ENCODE measurements at places on chromosomes 6 and 20. TPM values are rescaled to one million over a fixed set of nuclear protein-coding genes. Genes with fewer than 3 reads are reported as not detected.

ATP6V1G2 gene
- 0.18 TPM for total RNA-seq

TPD52L2 gene
- total RNA-seq = 189 TPM

LCA5 gene
- total RNA-seq = 3.3 TPM

HMGA1 gene
- 748 TPM for total RNA-seq

PTCHD4 gene
- total RNA-seq = 8.0 TPM

HLA-DOA gene
- total RNA-seq = not detected

CFAP206 gene
- total RNA-seq = 0.97 TPM

TMC2 gene
- not detected for total RNA-seq

PTPRK gene
- 72.5 TPM for total RNA-seq

ADGRF5 gene
- 502 TPM for total RNA-seq

GPLD1 gene
- total RNA-seq = not detected

BANF2 gene
- total RNA-seq = not detected

CCN6 gene
- not detected for total RNA-seq

EFCAB8 gene
- not detected for total RNA-seq

ZSWIM3 gene
- 6.2 TPM for total RNA-seq

CLPSL2 gene
- not detected for total RNA-seq

MMP24 gene
- 6.5 TPM for total RNA-seq

KCNK16 gene
- not detected for total RNA-seq

CFB gene
- total RNA-seq = 2.3 TPM

TFAP2A gene
- total RNA-seq = 0.78 TPM

RBPJL gene
- total RNA-seq = not detected

FAM217A gene
- not detected for total RNA-seq

BTN1A1 gene
- total RNA-seq = not detected

HLA-DQA1 gene
- not detected for total RNA-seq

STMND1 gene
- not detected for total RNA-seq
